ENCODE measurements at places on chromosomes 7 and 10. TPM values are rescaled to one million over a fixed set of nuclear protein-coding genes. Genes with fewer than 3 reads are reported as not detected.

The C10orf143 gene
- 2.0 TPM for total RNA-seq

GRCh38 chr10:71970331-71970730, 6.1 kb downstream of the CHST3 start:
- H3K27ac ChIP-seq: no peak overlapping the region
- H3K4me3 ChIP-seq: no peak overlapping the region
- 0 out of 2 replicates have a peak, but pooled peaks cover 8% of the 10 kb centered on the region for H3K4me1 ChIP-seq

The DGKI gene
- total RNA-seq: 0.71 TPM

The SPDYE1 gene
- total RNA-seq: not detected

DNA sequence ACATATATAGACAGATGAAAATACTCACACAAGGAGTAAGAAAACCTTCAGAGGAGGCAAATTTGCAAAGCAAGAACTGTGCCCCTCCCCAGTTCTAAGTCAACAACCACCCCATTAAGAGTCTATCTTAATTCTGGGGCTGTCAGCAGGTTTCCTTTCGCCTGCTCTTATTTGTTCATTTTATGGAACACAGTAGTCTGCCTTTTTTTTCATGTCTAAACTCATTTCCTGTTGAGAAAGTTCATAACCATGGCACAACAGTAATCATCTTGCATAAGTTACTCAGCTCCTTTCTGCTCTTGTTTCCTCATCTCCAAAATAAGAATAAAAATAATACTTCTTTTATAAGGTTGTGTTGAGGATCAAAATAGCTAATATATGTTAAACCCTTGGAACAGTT, 25.8 kb upstream of the AMPH start:
- H3K27ac ChIP-seq: no peak overlapping the region
- H3K4me1 ChIP-seq: no peaks in the 10 kb centered on the region
- no peak for DNase-seq

DNA sequence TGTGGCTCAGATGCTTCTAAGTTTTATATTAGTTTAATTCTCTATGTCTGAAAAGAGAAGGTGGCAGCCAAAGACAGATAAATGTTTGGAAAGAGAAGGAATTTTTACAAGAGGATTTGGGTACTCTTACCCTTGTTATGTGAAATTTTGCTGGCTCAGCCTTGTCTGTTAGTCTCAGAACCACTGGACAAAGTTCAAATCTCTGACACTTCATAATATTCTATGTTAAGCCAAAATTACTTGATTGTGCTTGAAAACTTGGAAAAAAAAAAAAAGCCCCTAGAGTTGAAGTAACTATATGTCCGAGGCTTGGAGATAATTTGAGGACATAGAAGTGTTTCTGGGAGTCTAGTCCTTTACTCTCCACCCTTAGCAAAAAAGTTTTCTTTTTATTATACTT, 1079.3 kb upstream of the LRRTM3 start:
- no peak for DNase-seq
- H3K27ac ChIP-seq: no peak overlapping the region
- no peaks in the 10 kb centered on the region for H3K4me1 ChIP-seq
- no peaks in the 10 kb centered on the region for H3K27me3 ChIP-seq

GRCh38 chr7:37438906-37439652, 9.6 kb downstream of the ELMO1 start:
- no peaks in the 10 kb centered on the region for H3K36me3 ChIP-seq
- H3K27me3 ChIP-seq: no peaks in the 10 kb centered on the region
- no peaks in the 10 kb centered on the region for H3K4me1 ChIP-seq
- DNase-seq: no peak

DNA sequence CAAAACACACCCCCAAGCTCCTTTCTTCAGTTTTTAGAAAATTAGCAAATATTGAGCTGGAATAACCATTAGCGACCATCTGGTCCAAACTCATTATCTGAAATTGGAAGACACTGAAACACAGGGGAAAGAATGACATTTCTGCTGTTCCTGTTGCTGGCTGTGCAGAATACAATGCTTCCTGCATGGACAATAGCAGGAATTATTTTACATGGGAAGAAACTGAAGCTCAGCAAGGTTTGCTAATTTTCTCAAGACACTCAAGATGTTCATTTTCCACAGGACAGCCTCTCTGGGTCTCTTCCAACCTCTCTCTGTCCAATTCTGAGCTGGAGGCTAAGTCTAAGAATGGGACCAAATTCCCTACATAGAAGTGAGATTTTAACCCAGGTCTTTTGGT, 81.9 kb upstream of the TNS3 start:
- H3K4me3 ChIP-seq: no peak overlapping the region
- no peaks in the 10 kb centered on the region for H3K4me1 ChIP-seq
- no peak overlapping the region for H3K27ac ChIP-seq
- no peaks in the 10 kb centered on the region for H3K27me3 ChIP-seq
- DNase-seq: no peak

DNA sequence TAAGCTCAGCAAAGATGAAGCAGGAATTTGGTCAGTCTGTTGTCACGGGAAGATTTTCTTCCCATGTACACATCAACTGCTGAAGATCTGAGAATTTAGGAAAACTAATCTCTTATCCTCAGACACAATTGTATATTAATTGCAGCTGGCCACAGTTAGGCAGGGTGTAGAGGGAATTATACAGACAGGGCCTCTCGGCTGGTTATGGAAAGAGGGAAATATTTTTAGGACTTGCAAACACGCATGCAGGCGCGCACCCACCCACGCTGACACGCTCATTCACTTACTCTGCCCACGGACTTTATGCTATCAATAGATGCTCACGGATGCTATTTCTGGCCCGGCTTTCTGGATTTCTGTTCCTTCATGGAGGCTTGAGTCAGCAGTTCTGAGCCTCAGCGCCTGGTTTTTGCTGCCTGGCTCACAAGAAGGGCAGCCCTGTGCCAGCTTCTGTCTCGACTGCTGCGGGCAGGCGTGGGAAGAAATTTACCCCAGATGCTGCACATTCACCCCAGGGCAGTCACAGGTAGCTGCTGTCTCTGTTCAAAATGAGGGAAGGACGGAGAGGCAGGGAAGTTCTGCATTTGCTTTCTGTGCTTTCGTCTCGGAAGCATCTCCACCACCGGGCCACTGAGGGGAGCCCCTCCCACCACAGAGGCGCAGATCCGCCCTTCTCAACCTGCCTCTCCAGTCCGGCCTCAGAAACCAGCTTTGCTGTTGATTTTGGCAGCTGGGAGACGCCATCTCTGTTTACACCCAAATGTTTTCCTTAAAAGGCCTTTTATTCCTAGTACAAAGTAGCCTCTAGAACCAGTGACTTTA, 116.3 kb upstream of the BTBD16 start:
- H3K27ac ChIP-seq: no peak overlapping the region
- DNase-seq: no peak
- H3K36me3 ChIP-seq: no peaks in the 10 kb centered on the region
- H3K27me3 ChIP-seq: no peaks in the 10 kb centered on the region

- H3K4me3 ChIP-seq: no peak overlapping the region
- no peaks in the 10 kb centered on the region for H3K36me3 ChIP-seq
- H3K27me3 ChIP-seq: no peaks in the 10 kb centered on the region
- no peaks in the 10 kb centered on the region for H3K4me1 ChIP-seq
- no peak for DNase-seq
These were observed 33.9 kb downstream of the ANXA8 start for GRCh38 chr10:47449979-47450378.

- peaks cover 90% of the 10 kb centered on the region for H3K27me3 ChIP-seq
- peak overlapping the region; percentile 32 for H3K4me3 ChIP-seq
- no peak for DNase-seq
- no peaks in the 10 kb centered on the region for H3K36me3 ChIP-seq
- peaks cover 15% of the 10 kb centered on the region for H3K4me1 ChIP-seq
These were observed 10.1 kb upstream of the NKX2-3 start for GRCh38 chr10:99522470-99523250.

The FIGNL1 gene
- 9.9 TPM for total RNA-seq

The WNT8B gene
- 0.67 TPM for total RNA-seq

DNA sequence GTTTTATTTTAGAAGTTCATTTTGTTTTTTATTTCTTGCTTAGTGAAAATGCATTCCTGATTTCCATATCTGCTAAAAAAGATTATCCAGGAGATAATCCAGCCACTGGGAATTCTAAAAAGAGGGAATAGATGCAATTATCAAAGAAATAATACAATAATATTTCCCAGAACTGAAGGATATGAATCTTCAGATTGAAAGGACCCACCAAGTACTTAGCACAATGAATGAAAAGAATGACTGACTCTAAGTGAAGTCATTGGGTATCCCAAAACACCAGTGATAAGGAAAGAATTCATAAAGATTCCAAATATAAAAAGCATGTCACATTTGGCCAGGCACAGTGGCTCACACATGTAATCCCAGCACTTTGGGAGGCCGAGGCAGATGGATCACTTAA, 79.3 kb downstream of the REEP3 start:
- H3K27ac ChIP-seq: no peak overlapping the region
- H3K4me1 ChIP-seq: no peaks in the 10 kb centered on the region
- no peak overlapping the region for H3K4me3 ChIP-seq

DNA sequence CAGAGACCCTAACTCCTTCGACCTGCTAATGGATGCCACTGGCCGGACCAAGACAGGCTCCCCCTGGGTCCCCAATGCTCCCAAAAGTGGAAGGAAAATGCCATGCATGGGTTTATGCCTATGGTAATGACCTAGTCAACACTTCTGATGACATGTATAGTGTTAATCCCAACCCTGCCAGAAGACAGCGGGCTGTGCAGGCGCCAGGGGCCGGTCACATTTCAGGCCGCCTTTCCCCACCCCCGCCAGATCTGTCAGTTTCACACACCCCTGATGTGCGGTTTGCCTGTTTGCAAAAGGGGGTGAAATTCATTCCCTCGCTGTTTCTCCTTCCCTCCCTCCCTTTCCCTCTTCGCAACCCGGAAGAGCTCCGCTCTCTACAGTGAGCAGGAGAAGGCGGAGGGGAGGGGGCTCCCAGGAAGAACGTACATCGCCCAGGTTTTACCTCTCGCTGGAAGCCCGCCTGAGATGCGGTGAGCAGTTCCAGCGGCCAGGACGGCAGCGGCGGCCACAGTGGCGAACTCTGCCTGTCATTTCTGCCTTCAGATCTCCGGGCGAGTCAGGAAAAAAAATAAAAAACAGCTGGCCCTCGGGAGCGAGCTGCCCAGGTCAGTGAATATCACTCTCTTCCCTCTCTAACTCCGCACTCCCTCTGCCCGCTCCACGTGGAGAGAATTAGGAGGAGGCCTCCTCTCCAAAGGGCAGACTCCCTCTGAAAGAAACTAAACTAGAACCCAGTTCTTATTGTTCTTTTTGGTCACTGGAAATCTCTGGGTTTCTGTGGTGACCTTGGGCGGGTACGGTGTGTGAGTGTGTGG, 9.4 kb upstream of the GATA3 start:
- H3K27me3 ChIP-seq: peaks cover 98% of the 10 kb centered on the region
- H3K4me1 ChIP-seq: peaks cover 59% of the 10 kb centered on the region
- no peak overlapping the region for H3K27ac ChIP-seq
- peak; percentile 76 for DNase-seq

GRCh38 chr7:141550386-141551093, 670 bp upstream of the AGK start:
- peak overlapping the region; percentile 86 for H3K4me3 ChIP-seq
- no peak for DNase-seq

GRCh38 chr7:7768977-7769709, 50.7 kb upstream of the RPA3 start:
- no peak for DNase-seq
- no peak overlapping the region for H3K27ac ChIP-seq
- no peaks in the 10 kb centered on the region for H3K27me3 ChIP-seq
- H3K4me3 ChIP-seq: no peak overlapping the region
- no peaks in the 10 kb centered on the region for H3K36me3 ChIP-seq
- no peaks in the 10 kb centered on the region for H3K4me1 ChIP-seq

- no peaks in the 10 kb centered on the region for H3K36me3 ChIP-seq
- H3K27me3 ChIP-seq: no peaks in the 10 kb centered on the region
- H3K4me3 ChIP-seq: no peak overlapping the region
- no peak overlapping the region for H3K27ac ChIP-seq
These were observed 23.7 kb downstream of the GSDME start for GRCh38 chr7:24733414-24734060.

- H3K36me3 ChIP-seq: no peaks in the 10 kb centered on the region
- no peak overlapping the region for H3K27ac ChIP-seq
- no peak for DNase-seq
- H3K4me1 ChIP-seq: no peaks in the 10 kb centered on the region
- no peak overlapping the region for H3K4me3 ChIP-seq
- H3K27me3 ChIP-seq: no peaks in the 10 kb centered on the region
These were observed 130.8 kb downstream of the ELFN1 start for GRCh38 chr7:1800902-1801301.

DNA sequence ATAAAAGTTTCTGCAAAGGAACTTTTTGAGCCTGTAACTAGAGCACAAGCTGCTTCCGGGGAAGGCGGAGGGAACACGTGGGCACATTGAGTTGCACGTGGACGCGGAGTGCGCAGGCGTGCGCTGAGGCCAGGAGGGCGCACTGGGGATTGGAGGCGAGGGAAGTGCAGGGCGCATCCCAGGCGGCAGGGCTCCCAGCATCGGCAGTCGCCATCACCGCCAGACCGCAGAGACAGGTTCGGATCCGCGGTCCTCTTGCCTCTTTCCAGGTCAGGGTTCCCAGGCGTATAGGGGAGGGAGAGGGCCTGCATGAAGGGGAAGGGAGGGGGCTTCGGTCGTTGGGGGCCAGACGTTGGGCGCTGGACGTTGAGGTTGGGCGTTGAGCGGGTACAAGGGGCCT, at the start of gene TDRD1:
TDRD1 (plus strand) TSS at position 206 of the 400 bp plus-strand sequence. CDS start 8,479 bp downstream, outside the sequence.
- DNase-seq: peak; percentile 55
- H3K4me1 ChIP-seq: peaks cover 2% of the 10 kb centered on the region
- H3K27ac ChIP-seq: no peak within 1 kb of the TSS
- peaks cover 3% of the 10 kb centered on the region for H3K27me3 ChIP-seq

The SPDYE5 gene
- not detected for total RNA-seq

DNA sequence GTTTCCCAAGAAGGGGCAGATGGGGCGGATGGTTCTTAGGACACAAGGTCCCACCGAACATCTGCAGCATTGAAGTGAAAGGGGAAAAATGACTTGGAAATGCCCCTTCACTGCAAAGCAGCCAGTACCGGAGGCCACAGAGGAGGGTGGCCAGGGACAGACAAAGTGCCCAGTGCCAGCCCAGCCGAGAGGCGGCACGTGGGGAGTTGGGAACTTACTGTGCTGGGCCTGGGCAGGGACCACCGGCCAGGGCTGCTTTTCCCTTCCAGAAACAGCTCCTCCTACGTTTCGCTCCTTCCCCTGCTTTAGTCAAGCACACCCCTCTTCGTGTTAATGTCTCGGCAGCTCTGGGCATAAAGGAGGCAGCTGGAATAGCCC, 129.2 kb downstream of the TNS3 start:
- H3K4me3 ChIP-seq: no peak overlapping the region
- DNase-seq: no peak
- H3K27me3 ChIP-seq: no peaks in the 10 kb centered on the region

GRCh38 chr7:1977059-1977875, 255.5 kb downstream of the MAD1L1 start:
- no peak overlapping the region for H3K4me3 ChIP-seq
- no peaks in the 10 kb centered on the region for H3K27me3 ChIP-seq
- DNase-seq: no peak
- peaks cover 3% of the 10 kb centered on the region for H3K36me3 ChIP-seq
- no peak overlapping the region for H3K27ac ChIP-seq

The DHTKD1 gene
- total RNA-seq: 50.7 TPM

DNA sequence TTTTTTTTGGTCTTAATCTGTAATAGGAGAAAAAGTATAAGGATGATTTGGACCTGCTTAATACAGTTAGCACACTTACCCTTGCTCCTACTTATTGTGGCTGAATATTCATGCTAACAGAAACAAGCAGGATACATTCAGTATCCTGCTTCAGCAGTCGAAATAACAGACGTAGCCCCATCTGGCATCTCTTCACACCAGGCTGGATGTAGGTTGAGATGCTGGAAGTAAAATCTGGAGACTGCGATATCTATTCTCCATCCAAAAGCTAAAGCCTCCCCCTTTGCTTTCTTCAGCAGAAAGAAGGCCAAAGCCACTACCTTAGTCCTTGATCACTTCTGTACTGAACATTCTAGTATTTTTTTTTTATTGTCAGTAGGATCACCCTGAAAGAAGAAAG, 537.4 kb downstream of the AUTS2 start:
- H3K36me3 ChIP-seq: no peaks in the 10 kb centered on the region
- no peaks in the 10 kb centered on the region for H3K27me3 ChIP-seq
- no peak for DNase-seq
- H3K4me3 ChIP-seq: no peak overlapping the region
- H3K27ac ChIP-seq: no peak overlapping the region
